ENCODE measurements at places on chromosomes 7 and 10.

DNA sequence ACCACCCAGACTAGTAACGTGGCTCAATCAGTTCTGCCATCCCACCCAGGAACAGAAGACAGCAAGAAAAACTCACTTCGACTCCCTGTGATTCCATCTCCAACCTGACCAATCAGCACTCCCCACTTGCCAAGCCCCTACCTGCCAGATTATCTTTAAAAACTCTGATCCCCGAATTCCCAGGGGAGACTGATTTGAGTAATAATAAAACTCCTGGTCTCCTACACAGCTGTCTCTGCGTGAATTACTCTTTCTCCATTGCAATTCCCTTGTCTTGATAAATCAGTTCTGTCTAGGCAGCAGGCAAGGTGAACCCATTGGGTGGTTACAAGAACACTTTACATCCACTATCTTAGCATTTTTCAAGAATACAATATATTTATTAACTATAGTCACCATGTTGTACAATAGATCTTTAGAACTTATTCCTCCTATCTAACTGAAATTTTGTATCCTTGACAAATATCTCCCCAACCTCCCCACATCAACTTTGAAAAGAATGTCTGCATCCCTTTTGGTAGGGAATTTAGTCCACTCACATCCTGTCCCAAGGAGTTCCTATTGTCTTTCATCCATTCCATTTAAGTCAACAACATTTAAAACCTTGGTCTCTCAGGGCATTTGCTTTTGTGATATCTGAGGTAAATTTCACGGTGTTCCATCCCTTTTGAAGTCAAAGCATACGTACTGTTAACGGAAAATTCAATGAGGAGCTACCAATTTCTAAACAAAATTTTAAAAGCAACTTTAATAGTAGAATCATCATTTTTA, 163.7 kb downstream of the MACC1 start:
- no peaks in the 10 kb centered on the region for H3K4me1 ChIP-seq
- no peak for DNase-seq
- no peak overlapping the region for H3K27ac ChIP-seq
- H3K27me3 ChIP-seq: no peaks in the 10 kb centered on the region

- no peak overlapping the region for H3K27ac ChIP-seq
- H3K4me3 ChIP-seq: no peak overlapping the region
- no peaks in the 10 kb centered on the region for H3K4me1 ChIP-seq
- H3K27me3 ChIP-seq: no peaks in the 10 kb centered on the region
- no peak for DNase-seq
- peaks cover 2% of the 10 kb centered on the region for H3K36me3 ChIP-seq
These were observed 35.8 kb downstream of the GBF1 start for GRCh38 chr10:102281102-102281487.

GRCh38 chr7:7908622-7909145, 59.9 kb upstream of the GLCCI1 start:
- no peak overlapping the region for H3K4me3 ChIP-seq
- H3K4me1 ChIP-seq: no peaks in the 10 kb centered on the region
- DNase-seq: no peak
- no peaks in the 10 kb centered on the region for H3K27me3 ChIP-seq

- H3K36me3 ChIP-seq: no peaks in the 10 kb centered on the region
- H3K4me1 ChIP-seq: peaks cover 19% of the 10 kb centered on the region
- peak within 1 kb of the TSS; percentile 70 for H3K27ac ChIP-seq
- peak; percentile 87 for DNase-seq
- H3K27me3 ChIP-seq: no peaks in the 10 kb centered on the region
These were observed at the start of gene ZNF736 for GRCh38 chr7:64313740-64314491. ZNF736 (plus strand) TSS chr7:64313961; CDS start chr7:64314151, 190 bp downstream.

GRCh38 chr7:21142081-21142480, 285.8 kb upstream of the SP4 start:
- H3K27me3 ChIP-seq: no peaks in the 10 kb centered on the region
- no peak overlapping the region for H3K4me3 ChIP-seq
- no peak for DNase-seq
- H3K36me3 ChIP-seq: no peaks in the 10 kb centered on the region
- no peaks in the 10 kb centered on the region for H3K4me1 ChIP-seq

DNA sequence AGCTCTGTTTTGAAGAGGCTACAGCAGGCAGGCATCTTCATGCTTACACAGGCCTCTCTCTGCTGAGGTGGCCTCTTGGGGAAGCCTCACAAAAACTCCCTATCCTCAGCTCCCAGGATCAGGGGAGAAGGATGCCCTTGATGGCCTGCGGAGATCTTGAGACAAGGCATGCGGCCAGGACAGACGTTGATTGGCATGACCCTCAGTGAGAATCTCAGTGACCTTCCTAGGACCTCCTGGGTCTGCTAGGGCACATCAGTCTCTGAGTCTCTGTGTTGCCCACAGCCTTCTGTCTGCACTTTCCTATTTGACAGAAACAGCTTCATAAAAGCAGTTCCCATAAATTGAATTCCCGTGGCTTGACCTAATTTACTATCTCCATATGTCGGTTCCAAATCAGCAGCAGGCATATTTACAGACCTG, 1005.8 kb upstream of the C7orf33 start:
- H3K36me3 ChIP-seq: no peaks in the 10 kb centered on the region
- no peak overlapping the region for H3K27ac ChIP-seq
- no peak for DNase-seq
- H3K4me1 ChIP-seq: no peaks in the 10 kb centered on the region
- H3K4me3 ChIP-seq: no peak overlapping the region

DNA sequence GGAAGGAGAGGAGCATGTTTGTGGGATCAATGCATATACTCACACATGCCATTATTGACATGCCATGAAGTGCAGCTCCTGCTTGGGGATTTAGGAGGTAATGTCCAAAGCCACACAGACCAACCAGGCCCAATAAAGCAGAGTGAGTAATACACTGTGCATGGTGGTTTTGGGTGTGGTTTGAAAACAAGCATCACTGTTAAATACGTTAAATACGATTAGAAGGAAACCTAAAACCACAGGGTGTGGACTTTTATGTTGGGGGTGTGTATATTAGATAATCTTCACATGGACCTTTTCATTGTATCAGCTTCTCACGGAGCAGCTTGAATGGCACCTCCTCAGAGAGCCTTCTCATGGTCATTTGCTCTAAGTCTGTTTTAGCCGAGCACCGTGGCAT, 10.4 kb upstream of the EIF3A start:
- H3K4me3 ChIP-seq: no peak overlapping the region
- peak overlapping the region; percentile 84 for H3K27ac ChIP-seq
- H3K4me1 ChIP-seq: peaks cover 31% of the 10 kb centered on the region
- no peaks in the 10 kb centered on the region for H3K36me3 ChIP-seq
- no peaks in the 10 kb centered on the region for H3K27me3 ChIP-seq

- H3K4me1 ChIP-seq: peaks cover 68% of the 10 kb centered on the region
- H3K27me3 ChIP-seq: no peaks in the 10 kb centered on the region
- no peak for DNase-seq
- no peaks in the 10 kb centered on the region for H3K36me3 ChIP-seq
- no peak overlapping the region for H3K4me3 ChIP-seq
- H3K27ac ChIP-seq: peak overlapping the region; percentile 57
These were observed 38.1 kb upstream of the DUSP5 start for GRCh38 chr10:110459600-110459999.

DNA sequence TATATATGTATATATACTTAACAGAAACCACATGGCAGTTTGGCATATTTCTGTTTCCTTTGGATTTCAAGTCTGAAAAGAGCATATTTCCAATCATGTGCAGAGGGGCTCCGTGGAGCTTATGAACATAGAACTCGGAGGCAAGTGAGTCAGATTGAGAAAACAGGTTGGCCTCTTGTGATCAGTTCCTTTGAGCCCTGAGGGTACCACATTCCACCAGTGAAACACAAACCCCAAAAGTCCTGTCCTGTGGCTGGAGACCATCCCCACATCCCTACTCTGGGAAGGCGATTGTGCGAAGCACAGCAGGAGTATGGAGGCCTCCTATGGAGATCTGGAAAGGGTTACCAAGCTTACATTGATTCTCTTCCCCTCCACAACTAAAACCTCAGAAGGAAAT, 196.7 kb upstream of the TMEM72 start:
- no peak for DNase-seq
- no peaks in the 10 kb centered on the region for H3K36me3 ChIP-seq
- H3K27me3 ChIP-seq: no peaks in the 10 kb centered on the region
- no peak overlapping the region for H3K27ac ChIP-seq
- no peaks in the 10 kb centered on the region for H3K4me1 ChIP-seq

- no peak overlapping the region for H3K4me3 ChIP-seq
- no peak overlapping the region for H3K27ac ChIP-seq
- no peaks in the 10 kb centered on the region for H3K36me3 ChIP-seq
These were observed 527.3 kb upstream of the SEMA3D start for GRCh38 chr7:85714043-85714578.

DNA sequence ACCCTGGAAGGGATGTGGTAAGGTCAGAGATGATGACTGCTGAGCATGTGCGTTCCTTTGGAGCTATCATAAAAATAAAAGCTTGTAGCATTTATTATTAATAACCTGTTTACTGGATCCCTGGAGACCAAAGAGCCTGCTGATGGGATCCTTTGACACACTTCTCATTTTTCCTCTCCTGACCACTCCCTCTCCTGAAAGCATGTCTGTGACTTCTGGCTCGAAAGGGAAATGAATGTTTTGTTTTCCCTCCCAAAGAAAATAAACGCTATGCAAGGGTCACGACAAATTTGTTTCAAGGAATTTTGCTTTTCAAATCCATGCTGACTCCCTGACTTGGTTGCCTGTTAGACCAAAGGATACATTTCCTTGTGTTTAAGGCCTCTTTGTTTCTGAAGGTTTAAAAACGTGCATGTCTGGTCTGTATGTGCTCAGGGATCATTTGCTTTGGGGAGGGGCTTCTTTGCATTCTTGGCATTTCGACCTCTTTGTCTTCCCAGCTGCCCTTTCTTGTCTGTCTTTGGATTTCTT, 185.1 kb upstream of the AGK start:
- no peaks in the 10 kb centered on the region for H3K27me3 ChIP-seq
- H3K27ac ChIP-seq: no peak overlapping the region
- H3K36me3 ChIP-seq: no peaks in the 10 kb centered on the region
- no peaks in the 10 kb centered on the region for H3K4me1 ChIP-seq
- DNase-seq: no peak

DNA sequence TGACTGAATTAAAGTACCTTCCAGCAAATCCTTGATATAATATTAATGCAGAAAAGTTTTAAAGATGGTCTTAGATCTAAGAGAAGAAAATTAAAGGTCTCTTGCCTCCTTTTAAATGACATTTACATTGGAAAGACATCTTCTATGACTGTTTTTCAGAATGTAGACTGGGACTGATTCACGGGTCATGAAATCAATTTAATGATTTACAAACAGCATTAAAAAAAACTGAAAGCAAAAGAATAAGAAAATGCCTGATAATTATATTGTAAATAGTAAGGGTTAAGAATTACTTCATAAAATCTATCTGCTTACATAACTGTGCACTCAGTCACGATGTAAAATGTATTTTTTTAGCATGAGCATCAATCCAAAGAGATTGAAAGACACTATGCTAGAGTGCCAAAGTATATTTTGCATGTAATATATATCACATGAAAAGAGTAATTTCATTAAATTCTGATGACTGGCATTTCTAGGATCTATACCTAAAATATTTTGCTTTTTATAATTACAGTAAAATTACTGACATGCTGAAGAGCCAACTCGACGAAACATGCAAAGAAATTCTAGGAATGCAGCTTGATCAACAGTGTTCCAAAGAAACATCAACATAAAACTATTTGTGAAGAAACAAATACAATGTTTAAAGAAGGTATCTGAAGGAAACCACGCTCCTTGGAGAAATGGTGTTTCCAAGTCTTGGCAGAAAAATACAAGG, 35.1 kb downstream of the RTKN2 start:
- H3K27ac ChIP-seq: no peak overlapping the region
- no peaks in the 10 kb centered on the region for H3K4me1 ChIP-seq
- no peak overlapping the region for H3K4me3 ChIP-seq

Measured in natural killer cell (primary cell).